Small intestine (tissue), 16 donors: ENCODE measurements at places on chromosomes 1 and 21.

DNA sequence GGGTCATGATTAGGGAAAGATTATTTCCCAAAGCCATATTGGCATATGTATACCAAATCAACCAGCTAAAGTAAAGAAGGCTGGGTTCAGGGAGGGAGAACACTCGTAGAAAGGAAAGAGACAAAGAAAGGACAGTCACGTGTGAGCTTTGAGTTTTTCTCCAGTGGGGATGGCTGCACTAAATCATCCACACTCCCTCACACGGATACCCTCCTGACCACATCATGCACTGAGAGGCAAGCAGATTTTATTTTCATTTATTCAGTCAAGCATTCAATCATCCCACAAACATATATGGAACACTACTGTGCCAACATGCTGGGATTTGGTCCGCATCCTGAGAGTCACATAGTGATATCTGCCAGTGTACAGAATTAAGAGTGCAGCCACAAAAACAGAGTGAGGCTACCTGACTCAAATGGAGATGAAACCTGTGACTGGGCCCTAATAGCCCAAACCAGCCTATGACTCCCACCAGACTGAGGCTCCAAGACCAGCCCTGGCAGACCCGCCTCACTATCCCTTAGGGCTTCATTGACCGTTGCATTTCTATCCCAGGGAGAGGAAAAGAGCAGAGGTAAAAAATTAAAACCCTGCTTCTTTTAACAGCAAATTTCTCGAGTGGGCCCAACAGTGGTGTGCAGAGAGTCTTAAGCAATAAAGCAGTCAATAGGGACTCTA is 155.9 kb downstream of the BARHL2 start:
- no peak for DNase-seq

GRCh38 chr1:50750021-50750619 is 209.9 kb downstream of the FAF1 start:
- peak; percentile 9 for DNase-seq

- no peak for DNase-seq
Observed at GRCh38 chr1:107443027-107443426, 302.2 kb downstream of the NTNG1 start.

GRCh38 chr1:203906932-203907331 is 45.5 kb downstream of the SNRPE start:
- no peak for DNase-seq

- no peak for DNase-seq
Observed at GRCh38 chr1:217718873-217719272, 87.7 kb downstream of the SPATA17 start.

GRCh38 chr1:161491472-161491871 is 13.8 kb upstream of the FCGR2A start:
- DNase-seq = no peak

- DNase-seq = peak; percentile 56
Observed at GRCh38 chr1:155840386-155840785, 16.6 kb downstream of the GON4L start.

DNA sequence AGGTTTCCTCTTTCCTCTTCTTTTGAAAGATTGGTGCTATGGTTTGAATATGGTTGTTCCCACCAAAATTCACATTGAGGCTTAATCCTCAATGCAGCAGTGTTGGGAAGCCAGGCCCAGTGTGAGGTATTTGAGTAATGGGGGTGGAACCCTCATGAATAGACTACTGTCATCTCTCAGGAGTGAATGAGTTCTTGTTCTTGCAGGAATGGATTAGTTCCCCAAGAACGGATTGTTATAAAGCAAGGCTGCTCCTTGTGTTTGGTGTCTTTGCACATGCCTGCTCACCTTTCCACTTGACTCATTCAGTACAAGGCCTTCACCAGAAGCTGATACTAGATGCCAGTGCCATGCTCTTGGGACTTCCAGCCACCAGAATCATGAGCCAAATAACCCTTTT is 223.2 kb downstream of the BACH1 start:
- DNase-seq = no peak

DNA sequence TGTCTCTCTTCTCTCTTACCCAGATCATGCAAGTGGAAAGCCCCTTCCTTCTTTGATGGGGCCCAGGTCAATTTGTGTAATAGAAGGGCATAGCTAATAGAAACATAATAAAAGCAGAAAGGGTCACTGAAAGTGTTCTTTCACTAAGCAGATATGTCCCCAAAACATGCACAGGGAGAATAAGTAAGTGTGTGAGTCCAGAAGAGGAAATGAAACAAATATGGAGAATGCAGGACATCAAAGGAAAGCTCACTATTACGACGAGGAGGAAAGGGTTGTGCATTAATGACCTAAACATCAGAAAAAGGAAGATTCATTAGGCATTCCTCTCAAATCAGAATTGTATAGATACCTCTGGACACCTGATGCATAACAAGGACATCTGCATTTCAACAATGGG is 81.4 kb upstream of the SMYD2 start:
- DNase-seq = no peak

- DNase-seq = no peak
Observed at GRCh38 chr1:231301990-231302389, 35.7 kb downstream of the EXOC8 start.

GRCh38 chr1:221805121-221805520 is 63.2 kb upstream of the DUSP10 start:
- DNase-seq = no peak

GRCh38 chr1:113259988-113260387 is 130.3 kb upstream of the MAGI3 start:
- no peak for DNase-seq

DNA sequence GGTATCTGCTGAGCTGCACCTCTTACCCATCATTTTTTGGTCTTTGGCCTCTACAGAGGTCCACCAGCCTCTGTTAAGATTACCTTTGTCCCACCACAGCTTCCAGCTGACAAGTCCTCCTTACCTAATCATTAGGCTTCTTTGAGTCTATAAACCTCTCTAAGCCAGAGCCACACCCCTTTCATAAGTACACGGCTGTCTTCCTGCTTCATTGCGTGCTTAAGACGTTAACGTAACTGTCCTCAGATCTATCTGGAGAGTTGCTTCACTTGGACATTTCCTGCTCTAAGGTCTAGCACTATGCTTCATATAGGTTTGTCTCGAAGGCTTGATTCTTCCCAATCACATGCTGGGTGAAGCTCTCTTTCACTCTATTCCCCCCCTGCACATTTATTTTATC is 71.0 kb upstream of the CACHD1 start:
- DNase-seq = peak; percentile 45

GRCh38 chr21:29290240-29290639 is 8.5 kb upstream of the BACH1 start:
- peak; percentile 74 for DNase-seq

GRCh38 chr1:165577707-165578106 is 33.9 kb downstream of the LRRC52 start:
- no peak for DNase-seq

DNA sequence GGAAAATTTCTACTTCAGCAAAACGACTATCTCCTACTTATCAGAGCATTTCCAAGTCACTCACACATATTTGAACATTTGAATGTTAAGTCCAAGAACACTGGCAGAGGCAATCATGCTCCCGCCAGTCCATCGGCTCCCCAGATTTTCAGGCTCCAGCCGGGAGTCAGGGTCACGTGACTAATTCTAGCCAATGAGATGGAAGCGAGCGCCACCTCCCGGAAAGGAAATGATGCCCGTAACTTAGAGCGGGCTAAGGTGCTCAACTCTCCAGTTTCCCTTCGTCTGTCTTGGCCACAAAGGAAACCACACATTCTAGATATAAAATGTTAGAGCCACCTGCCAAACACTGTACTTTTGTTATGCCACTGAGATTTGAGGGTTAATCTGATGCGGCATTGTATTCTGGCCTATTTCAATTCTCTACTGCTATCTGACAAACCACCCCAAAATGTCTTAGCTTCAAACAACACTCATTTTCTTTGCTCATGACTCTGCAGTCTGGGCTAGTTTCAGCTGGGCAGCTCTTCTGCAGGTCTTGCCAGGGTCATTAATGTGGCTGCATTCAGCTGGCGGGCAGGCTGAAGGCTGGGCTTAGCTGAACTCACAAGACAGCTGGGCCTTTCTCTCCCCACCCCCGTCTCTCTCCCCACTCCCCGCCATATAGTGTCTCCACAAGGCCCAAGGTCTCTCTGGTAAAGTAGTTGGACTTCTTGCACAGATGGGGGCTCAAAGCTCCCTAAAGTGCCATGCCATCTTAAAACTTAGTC is 16.5 kb upstream of the LHX4 start:
- no peak for DNase-seq

DNA sequence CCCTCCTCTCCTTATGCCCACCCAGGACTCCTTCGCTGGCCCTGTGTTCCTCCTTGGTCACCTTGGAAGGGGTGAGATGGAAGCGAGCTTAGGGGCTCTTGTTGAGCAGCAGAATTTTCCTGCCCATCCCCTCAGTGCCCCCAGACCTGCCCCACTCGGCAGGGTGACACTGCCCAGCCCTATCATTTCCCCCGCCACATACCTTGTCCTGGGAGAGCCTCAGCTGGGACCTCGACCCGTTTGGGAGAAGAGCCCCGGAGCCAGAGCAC is 1.4 kb upstream of the FNDC5 start:
- no peak for DNase-seq

GRCh38 chr1:150764617-150765101 is 919 bp downstream of the CTSS start:
- peak; percentile 36 for DNase-seq

GRCh38 chr1:183966487-183966886 is 71.0 kb downstream of the COLGALT2 start:
- no peak for DNase-seq

GRCh38 chr1:62198781-62199125 is 4.1 kb downstream of the L1TD1 start:
- no peak for DNase-seq

GRCh38 chr1:6621429-6622391 is 3.0 kb upstream of the THAP3 start:
- no peak for DNase-seq

GRCh38 chr1:182297335-182297734 is 94.3 kb downstream of the GLUL start:
- DNase-seq = no peak

- DNase-seq = no peak
Observed at GRCh38 chr1:29312469-29313461, 76.4 kb downstream of the PTPRU start.

GRCh38 chr1:58818075-58818474 is 34.2 kb upstream of the JUN start:
- DNase-seq = no peak

GRCh38 chr1:180981596-180982387 is 40.9 kb downstream of the STX6 start:
- no peak for DNase-seq

GRCh38 chr1:16371725-16372124 is 4.7 kb downstream of the SZRD1 start:
- no peak for DNase-seq

DNA sequence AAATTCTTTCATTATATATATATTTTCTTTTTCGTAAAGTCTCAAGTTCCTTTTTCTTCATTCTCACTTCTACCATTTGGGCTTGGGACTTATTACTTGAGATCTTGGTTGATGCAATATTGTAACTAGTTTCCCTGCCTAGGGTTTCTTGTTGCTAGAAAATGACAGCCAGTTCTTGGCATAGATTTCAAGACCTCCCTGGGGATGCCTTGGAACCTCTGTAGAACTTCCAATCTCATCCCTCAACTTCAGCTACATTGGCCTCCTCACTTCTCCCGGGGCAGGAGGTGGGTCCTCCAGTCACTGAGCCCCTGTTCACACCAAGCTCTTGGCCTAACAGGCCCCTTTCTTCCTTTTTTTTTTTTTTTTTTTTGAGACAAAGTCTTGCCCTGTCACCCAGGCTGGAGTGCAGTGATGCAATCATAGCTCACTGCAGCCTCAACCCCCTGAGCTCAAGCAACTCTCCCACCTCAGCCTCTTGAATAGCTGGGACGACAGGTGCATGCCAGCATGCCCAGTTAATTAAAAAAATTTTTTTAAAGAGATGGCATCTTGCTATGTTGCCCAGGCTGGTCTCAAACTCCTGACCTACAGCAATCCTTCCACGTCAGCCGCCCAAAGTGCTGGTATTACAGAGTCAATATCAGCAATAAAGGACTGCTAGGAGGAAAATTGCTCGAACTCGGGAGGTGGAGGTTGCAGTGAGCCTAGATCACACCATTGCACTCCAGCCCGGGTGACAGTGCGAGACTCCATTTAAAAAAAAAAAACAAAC is 33.1 kb downstream of the MAP3K7CL start:
- no peak for DNase-seq

DNA sequence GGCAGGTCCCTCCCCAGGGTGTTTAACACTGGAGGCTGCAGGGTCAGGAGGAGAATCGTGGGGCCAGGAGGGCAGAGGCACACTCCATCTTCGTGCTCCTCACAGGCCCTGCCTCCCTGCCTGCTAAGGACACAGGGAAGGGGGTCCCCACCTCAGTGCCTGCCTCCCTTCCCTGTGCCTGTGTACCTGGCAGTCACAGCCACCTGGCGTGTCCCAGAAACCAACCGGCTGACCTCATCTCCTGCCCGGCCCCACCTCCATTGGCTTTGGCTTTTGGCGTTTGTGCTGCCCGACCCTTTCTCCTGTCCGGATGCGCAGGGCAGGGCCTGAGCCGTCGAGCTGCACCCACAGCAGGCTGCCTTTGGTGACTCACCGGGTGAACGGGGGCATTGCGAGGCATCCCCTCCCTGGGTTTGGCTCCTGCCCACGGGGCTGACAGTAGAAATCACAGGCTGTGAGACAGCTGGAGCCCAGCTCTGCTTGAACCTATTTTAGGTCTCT is 623 bp upstream of the BGLAP start:
- no peak for DNase-seq

- DNase-seq = no peak
Observed at GRCh38 chr1:44131411-44131810, 10.0 kb downstream of the KLF18 start.

- no peak for DNase-seq
Observed at GRCh38 chr1:201614262-201615015, 75.5 kb downstream of the NAV1 start.

GRCh38 chr1:171507435-171507834 is 22.1 kb downstream of the PRRC2C start:
- DNase-seq = no peak

DNA sequence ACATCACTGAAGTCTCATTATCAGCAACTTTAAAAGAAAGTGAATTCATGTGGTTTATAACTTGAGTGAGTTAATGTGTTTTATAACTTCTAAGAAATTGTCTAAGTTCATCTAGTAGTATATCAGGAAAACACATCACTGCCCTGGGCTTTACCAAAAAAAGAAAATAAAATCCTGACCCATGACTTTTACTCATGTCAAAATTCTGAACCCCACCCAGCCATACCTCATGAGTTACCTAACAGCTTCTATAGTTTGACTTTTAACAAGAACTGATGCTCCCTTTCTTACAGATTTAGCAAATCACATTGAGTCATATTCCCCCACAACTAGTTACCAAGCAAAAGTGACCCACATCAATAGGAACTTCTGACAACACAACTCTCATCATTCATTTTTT is 57.4 kb downstream of the ESRRG start:
- DNase-seq = no peak

GRCh38 chr1:56774067-56774609 is 45.1 kb downstream of the FYB2 start:
- no peak for DNase-seq

GRCh38 chr1:63835128-63835527 is 61.3 kb downstream of the ROR1 start:
- DNase-seq = no peak

DNA sequence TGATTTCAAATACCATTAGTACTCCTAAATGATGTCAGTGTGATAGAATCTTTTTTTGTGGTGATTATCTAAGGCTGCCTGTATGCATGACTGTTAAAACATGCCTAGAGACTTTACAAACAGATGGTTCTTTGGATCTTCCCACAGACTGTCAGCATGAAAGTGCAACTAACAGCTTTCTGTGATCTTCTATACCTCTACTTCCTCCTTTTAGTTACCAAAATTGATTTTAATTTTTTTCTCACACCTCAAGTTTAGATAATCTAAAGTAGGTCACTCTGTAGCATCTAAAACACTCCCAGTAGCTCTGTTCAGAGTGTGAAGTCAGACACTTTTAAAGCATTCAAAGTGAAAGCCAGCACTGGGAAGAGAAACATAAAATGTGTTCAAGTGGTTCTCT is 534.5 kb downstream of the PTPRC start:
- peak; percentile 25 for DNase-seq
